ENCODE measurements at places on chromosomes 2 and 18.

GRCh38 chr2:121873864-121874263, 118.4 kb downstream of the TSN start:
- DNase-seq: no peak

DNA sequence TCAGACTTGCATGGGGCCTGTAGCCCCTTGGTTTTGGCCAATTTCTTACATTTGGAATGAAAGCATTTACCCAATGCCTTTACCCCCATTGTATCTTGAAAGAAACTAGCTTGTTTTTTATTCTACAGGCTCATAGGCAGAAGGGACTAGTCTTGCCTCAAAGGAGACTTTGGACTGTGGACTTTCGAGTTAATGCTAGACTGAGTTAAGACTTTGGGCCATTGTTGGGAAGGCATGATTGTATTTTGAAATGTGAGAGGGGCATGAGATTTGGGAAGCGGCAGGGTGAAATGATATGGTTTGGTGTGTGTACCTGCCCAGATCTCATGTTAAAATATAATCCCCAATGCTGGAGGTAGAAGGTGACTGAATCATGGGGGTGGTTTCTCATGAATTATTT, 13.4 kb upstream of the WDR75 start:
- DNase-seq: no peak

GRCh38 chr2:38602136-38602731, 494 bp downstream of the HNRNPLL start:
- DNase-seq: no peak

DNA sequence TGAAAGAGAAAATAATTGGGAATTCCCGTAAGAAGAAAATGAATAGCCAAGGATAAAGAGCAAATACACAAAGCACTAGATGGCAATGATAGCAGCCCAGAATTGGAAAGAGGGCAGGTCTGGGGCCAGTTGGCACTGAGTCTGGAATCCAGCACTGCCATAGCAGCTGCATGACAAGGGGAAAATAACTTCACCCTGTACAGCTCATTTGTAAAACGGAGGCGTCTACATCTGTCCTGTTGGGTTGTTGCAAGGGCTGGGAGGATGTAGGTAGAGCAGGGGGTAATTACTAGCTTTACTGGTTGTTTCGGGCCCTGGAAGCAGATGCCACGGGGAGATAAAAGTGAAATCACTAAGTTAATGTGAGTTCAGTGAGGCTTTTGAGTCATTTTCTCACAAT, 110.0 kb upstream of the RASGRP3 start:
- no peak for DNase-seq

DNA sequence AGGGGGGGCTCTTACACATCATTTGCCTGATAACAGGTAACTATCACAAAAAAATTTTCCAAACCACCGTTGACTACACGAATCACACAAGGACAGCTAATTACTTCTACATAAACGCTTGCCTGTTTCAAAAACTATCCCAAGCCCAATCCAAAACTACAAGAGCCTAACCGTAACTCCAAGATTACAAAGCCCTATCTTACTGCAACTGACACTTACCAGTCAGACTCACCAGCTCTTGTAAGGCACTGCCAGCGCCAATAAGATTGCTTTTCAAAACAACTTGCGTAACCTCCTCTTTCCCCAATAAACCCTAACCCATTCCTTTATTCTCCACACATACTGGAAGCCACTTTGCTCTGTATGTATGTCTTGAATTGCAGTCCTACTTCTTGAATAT, 148.4 kb downstream of the NBAS start:
- no peak for DNase-seq

GRCh38 chr18:42290318-42291307, 335.6 kb downstream of the PIK3C3 start:
- no peak for DNase-seq

GRCh38 chr18:58714821-58715220, 43.6 kb downstream of the MALT1 start:
- DNase-seq: no peak
